Activated gamma-delta T cell treated with Interleukin-2 at 50 U/mL for 16 hours (primary cell): ENCODE measurements at places on chromosomes 3 and 15.
A peak's percentile ranks its signal among the peaks of the same experiment; 100 is the strongest.

GRCh38 chr3:118943597-118943996, 91.0 kb downstream of the IGSF11 start:
- DNase-seq: no peak

DNA sequence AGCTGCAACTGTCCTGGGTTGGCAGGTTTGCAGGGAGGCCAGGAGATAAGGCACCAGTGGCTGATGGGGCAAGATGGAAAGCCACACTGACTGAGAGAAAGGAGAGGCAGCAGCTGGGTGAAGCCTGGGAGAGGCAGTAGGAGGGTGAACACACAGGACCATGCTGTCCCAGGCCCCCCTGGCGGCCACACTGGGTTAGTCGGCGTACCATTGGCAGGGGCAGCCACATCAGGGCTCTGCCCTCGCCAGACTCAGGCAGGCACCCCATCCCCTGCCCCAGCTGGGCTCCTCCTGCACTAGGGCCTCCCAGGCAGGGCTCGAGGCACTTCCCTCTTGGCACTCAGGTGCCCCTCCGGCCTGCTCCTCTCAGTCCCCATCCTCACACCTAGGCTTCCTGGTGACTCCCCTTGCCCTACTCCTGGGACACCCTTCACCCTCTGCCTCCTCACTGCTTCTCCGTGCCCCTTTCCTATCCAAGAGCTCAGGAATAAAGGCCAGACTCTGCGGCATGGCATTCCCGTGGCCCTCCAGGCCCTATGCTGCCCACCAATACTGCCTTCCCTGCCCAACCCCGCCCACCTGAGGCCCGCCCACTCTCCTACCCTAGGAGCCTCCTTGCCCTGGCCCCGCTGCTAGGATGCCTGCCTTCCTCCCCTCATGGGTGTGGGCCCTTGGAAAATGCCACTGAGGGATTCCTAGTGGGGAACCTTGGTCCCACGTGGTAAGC, 28.7 kb upstream of the DUSP7 start:
- DNase-seq: no peak

GRCh38 chr3:179927191-179927590, 109.5 kb downstream of the PEX5L start:
- DNase-seq: no peak

GRCh38 chr3:149407898-149408297, 30.4 kb upstream of the TM4SF1 start:
- no peak for DNase-seq

- DNase-seq: no peak
These were observed 15.8 kb downstream of the WNT7A start for GRCh38 chr3:13863965-13864595.

- DNase-seq: no peak
These were observed 1.1 kb downstream of the ZBTB47 start for GRCh38 chr3:42654331-42655201.

GRCh38 chr15:85646538-85647091, 148.1 kb downstream of the KLHL25 start:
- DNase-seq: peak; percentile 27

- DNase-seq: no peak
These were observed 47.0 kb upstream of the ACKR4 start for GRCh38 chr3:132549890-132550578.

GRCh38 chr3:53187430-53187829, 26.4 kb downstream of the PRKCD start:
- DNase-seq: no peak
